ENCODE measurements at places on chromosomes 13 and 19.

GRCh38 chr19:55198651-55199050, 10.7 kb downstream of the PTPRH start:
- DNase-seq, result no peak

- no peak for DNase-seq
Measured at GRCh38 chr19:9835507-9835949, 410 bp downstream of the PIN1 start.

DNA sequence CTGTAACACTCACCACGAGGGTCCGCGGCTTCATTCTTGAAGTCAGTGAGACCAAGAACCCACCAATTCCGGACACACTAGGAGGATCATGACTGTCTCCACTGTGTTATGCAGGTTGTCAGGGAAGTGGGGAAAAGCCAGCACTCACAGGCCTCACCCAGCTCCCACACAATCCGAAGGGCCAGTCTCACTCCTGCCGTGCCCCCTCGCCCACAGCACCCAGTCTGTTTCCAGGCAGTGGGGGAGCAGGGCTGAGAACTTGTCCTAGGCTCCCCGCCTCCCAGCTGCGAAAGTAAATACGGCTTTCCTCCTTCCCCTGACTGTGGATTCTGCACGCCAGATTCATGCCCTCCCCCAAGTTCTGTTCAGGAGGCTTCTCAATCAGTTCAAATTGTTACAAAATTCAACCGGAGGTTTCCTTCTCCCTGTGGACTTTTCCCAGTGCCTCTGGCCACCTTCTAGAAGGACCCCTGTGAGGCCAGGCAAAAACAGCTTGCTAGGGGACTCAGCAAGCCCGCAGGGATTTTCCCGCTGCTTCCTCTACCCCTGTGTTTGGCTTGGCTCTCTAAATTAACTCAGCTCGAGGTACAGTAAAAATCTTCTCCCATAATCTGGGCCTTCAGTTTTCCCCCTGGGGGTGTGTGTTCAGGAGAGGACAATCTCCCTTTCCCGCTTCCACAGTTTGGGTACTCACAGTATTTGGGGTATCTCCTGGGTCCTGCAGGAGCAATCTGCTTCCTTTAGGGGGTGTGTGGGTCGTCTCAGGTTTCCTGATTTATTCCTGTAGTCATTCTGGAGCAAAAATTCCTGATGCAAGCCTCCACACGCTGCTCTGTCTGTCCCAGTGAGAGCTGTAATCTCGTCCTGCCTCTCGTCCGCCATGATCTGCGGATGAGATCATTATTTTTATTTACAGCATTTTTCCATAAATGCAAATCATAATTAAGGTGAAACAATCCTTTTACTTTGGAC, 899.8 kb downstream of the GPC5 start:
- no peak for DNase-seq

GRCh38 chr13:102035969-102036368, 365.9 kb downstream of the FGF14 start:
- DNase-seq, result no peak

GRCh38 chr13:109114991-109115390, 485.6 kb downstream of the MYO16 start:
- no peak for DNase-seq

GRCh38 chr19:5503598-5503997, 48.4 kb downstream of the ZNRF4 start:
- no peak for DNase-seq

- peak; percentile 87 for DNase-seq
Measured at GRCh38 chr13:99656844-99657381, 155.6 kb downstream of the TM9SF2 start.

- DNase-seq, result no peak
Measured at GRCh38 chr19:58317476-58318072, 9.2 kb upstream of the ZSCAN22 start.

DNA sequence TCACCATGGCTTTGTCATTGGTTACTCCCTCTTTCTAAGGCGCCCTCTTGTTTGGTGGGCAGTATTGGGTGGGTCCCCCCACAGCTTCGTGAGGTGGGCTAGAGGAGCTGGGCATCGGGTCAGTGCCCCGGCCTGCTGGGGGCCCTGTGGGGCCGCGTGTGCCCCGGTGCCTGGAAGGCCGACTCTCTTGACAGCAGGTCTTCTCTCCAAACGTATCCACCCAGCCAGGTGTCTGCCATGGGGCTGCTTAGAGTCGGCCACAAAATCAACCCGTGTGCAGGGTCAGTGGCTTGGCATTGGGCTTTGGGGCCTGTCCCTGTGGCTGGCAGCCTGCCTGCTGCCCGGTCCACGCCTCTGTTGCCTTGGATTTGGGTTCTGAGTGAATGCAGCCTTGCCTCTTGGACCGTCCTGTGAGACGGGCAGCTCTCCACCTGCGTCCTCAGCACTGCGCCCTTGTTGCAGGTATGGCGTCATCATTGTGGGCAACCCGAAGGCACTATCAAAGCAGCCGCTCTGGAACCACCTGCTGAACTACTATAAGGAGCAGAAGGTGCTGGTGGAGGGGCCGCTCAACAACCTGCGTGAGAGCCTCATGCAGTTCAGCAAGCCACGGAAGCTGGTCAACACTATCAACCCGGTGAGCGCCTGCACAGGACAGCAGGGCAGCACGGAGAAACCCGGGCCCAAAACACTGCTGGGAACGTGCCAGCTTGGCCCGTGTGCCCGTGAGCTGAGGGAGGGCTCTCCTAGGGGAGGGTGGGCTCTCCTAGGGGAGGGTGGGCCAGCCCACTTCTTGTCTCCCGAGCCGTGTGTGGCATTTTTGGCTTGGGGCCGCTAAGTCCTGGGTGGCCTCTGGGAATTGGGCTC, 31.4 kb downstream of the UPF1 start:
- DNase-seq, result no peak

DNA sequence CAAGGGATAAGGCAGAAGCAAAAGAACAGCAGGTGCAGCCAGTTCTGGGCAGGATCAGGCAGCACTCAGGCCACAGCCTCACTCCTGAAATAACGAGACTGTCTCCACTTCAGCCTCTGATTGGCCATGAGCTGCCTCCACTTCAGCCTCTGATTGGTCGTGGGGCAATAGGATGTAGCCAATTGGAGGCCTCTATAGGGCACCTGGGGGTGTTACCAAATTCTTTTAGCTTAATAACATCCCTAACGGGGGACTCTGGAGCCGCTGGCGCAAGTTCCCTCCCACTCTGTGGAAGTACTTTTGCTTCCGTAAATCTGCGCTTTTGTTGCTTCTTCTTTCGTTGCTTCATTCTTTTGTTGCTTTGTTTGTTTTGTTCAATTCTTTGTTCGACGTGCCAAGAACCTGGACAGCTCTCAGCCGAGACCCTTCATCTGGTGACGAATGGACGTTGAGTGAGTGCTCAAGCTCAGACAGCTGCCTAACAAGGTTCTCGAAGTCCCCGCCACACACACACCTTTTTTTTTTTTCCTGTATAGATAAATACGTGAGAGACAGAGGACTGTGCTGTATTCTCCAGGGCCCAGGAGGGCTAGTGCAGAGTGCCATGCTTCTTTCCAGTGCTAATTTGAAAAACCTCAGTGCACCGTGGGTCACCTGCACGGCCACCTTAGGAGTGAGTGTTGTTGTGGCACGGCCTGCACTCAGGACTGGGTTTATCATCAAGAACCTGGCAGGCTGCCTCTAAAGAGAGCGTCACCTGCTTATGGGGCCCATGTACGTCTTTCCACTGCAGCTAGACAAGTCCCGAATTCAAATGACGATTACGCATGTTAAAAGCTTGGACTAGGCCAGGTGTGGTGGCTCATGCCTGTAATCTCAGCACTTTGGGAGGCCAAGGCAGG, 32.0 kb upstream of the TUBGCP3 start:
- DNase-seq, result peak; percentile 33

DNA sequence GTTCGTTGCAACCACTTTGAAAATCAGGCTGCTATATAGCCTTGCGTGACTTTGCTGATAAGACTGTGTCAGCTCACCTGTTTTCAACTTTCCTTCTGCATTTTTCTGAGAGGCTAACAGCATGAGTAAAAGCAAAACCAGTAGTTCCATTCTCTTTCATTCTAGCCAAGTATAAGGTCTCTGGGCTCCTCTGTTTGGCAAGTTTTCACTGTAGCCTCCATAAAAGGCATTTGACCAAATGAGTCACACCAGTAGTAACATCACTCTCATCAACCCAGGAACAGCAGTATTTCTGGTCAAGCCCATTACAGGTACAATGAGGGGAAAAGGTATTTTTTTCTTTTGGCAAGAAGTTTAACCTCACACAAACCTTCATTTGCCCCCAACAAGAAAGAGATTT, 1149.8 kb upstream of the MIR17HG start:
- no peak for DNase-seq

DNA sequence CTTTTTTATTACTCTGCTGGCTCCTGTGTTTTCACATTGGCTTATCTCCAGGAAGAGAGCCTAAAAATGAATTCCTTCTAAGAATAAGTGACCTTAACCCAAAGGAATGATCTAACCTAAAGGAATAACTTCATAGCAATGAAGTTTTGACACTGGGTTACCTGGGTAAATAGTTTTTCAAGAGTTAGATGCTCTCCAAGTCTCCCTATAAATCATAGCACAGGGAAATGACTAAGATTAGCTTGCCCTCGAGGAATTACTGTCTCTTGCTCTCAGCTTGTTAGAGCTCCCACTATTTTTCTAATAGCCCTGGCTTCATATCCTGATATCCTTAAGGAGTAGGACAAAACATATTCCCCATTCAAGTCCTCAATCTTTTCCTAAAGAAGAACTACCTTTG, 66.3 kb downstream of the SPRY2 start:
- no peak for DNase-seq

DNA sequence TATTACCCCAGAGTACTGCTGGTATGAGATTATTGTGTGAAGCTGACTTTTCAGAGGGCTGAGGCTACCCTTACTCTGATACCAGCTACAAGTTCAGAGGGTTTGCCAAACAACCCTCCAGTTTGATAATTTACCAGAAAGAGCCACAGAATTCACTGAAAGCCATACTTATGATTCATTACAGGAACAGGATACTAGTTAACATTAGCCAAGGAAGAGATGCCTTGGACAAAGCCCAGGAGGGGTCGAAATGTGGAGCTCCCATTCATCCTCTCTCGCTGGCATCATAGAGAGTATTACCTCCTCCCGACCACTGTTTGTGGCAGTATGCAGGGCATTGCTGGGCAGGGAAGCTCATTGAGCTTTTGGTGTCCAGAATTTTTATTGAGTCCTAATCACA, 364.3 kb downstream of the KCNRG start:
- DNase-seq, result no peak

- DNase-seq, result no peak
Measured at GRCh38 chr19:29813642-29814041, 1.9 kb downstream of the CCNE1 start.

- DNase-seq, result no peak
Measured at GRCh38 chr13:80276371-80277289, 64.3 kb downstream of the SPRY2 start.

GRCh38 chr13:43422116-43422515, 364.7 kb downstream of the ENOX1 start:
- DNase-seq, result no peak

GRCh38 chr13:77896977-77897376, 21.7 kb downstream of the EDNRB start:
- DNase-seq, result no peak

DNA sequence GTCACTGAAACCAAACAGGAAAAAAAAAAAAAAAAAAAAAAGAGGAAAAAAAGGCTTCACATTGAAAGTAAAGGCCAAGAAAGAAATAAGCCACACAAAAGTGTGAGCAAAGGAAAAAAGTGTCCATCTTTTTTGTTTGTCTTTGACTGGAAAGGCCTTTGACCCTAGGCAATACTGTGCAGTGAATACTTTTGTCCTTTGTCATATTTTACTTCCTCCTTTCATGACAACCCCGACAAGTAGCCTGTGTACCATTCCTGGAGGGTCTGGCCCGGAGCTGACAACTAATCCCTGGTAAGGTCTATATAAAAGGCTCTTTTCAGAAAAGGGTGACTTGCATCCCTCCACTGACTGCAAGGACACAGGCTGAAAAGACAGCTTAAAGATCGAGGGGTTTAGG, 12.9 kb upstream of the MICU2 start:
- no peak for DNase-seq

DNA sequence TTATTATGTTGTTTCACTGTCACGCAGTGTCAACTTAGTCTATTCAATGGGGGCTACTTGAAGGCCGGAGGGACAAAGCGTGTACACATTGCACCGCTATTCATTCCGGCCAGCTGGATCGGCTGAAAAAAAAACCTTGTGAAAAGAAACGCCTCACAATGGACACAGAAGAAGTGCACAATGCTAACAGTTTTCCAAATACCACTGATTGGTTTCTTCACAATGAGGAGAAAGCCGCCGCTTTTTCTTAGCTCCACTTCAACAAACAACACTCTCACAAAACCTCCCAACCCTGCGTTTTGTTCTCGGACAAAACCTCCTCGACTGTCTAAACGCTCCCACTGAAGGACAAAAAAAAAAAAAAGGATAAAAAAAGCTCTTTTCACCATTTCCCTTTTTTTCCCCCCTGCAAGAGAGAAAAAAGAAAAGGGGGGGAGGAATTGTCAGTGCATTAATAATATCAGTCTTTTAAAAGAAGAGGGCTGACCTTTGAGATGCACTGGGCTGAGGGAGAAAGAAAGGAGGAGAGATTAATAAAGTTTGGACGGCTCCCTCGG, 5.4 kb downstream of the SOX21 start:
- peak; percentile 15 for DNase-seq

DNA sequence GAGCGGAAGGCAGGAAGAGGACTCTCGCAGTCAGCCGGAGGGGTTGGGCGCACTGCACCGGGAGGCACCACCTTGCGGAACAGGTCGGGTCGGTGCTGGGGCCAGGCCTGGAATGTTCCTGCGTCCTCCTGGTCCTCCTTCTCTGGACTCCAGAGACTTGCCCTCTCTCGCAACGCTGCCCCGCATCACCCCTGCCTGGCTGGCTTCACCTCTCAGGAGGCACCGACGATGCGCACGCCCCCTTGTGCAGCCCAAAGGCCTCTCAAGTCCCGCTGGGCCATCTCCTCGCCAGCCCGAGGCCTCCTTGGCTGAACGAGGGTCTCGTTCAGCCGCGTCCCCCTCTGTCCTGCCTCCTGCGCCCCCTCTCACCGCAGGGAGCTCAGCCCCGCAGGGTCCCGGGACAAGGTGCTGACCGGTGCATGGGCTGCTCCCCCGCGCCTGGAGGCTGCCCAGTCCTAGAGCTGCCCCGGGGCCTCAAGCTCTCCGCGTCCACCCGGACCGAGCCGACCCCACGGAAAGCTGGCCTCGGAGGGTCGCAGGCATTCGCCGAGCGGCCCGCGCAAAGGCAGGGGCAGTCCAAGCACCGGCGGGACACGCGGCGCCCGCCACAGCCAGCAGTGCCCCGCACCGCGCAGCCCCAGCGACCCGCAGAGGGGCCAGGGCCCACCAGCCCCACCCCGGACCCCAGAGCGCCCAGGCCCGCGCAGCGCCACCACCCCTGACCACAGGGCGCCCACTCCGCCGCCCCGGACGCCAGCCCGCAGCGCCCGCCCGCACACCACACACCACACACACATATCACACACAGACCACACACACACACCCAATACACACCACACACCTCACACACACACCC, 133.8 kb downstream of the CRYL1 start:
- DNase-seq, result no peak
